ENCODE measurements at places on chromosomes 2 and 18.
A peak's percentile ranks its signal among the peaks of the same experiment; 100 is the strongest.

- no peak for DNase-seq
These were observed 106.8 kb downstream of the DNAH7 start for GRCh38 chr2:195961873-195962272.

GRCh38 chr18:12639990-12640880 lies 17.7 kb downstream of the SPIRE1 start:
- DNase-seq: no peak

GRCh38 chr2:46831051-46831868 lies 84.3 kb downstream of the MCFD2 start:
- DNase-seq: no peak

DNA sequence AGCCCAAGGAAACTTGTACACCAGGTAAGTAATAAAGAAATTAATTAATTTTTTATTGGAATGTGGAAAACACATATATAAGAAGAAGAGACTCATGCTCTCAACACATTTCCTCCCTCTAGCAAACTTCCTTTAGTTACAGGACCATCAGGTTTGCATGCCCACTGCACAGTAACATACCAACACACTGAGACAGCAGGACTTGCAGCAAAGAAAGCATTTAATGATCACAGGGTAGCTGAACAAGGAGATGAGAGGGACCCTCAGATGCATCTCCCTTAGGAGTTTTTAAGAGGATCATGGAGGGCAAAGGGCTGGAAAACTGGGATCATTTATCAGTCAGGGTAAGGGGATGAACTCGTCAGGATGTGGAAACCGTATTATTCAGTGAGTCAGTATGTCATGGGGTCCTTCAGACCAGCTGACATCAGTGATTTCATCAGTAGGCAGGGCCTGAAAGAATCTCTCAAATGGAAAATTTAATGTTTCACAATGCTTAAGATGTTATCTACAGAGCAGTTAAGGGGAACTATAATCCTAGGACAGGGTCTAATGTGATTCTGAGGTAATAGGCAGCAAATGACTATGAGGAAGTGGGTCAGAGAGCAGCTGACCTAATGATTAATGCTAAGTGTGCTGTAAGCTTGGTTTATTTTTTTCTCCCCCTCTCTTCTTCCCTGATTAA lies 193.8 kb upstream of the RND3 start:
- DNase-seq: peak; percentile 93

DNA sequence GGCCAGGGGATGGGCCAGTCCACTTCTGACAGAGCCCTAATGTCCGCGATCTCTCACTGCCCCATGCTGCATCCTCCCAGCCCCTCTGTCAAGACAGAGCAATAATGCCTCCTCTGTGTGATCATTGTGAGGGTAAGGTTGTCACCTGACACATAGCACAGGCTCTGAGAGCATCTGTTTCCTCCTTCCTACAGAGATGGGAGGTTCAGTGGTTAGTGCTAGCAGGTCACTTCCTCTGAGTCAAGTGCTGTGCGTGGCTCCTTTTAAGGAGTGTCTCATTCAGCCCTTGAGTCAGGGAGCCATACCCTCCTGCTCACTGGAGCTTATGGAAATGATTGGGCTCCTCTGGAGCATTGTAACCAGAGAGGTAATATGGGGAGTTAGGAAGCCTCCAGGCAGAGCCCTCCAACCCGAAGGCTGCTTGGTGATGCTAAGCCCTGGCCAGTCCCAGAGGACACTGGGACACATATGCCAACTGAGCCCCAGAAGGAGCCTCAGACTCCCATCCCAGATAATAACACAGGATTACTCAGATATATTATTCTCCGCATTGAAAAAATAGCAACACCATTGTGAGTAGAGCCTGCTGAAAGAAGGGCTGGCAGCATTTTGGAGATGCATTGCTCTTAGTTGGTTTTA lies 189.0 kb downstream of the GALNT1 start:
- DNase-seq: no peak

DNA sequence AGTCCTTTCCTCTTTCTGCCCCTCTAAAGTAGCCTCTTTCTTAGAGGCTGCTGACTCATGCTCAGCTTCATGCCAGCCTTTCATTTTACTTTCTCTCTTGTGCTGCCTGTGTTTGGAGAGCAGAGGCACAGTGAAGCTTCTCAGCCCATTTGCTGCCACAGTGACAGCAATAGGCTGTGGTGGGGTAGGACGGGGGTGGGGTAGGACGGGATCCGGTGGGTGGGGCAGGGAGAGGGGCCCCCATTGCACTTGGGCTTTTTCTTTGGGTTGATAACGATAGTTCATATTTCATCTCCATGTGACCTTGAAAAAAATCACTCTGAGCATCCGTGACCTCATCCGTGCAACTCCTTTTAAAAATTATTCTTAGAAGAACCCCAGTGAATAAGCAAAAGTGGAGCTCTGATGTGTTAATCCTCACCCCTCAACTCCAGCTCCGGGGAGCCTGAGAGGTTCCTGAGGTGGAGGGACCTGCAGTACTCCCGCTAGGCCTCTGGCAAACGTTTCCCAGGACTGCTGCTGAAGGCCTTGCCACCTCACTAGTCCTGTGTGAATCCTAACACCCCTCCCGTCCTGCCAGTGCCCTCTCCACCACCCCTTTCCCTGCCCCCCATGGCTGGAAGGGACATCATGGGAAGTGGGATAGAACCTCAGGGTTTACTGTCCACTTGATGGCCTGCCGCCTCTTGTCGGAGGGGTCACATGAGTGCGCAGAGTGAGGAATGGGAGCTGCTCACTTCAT lies 70.8 kb downstream of the INPP4A start:
- DNase-seq: no peak

DNA sequence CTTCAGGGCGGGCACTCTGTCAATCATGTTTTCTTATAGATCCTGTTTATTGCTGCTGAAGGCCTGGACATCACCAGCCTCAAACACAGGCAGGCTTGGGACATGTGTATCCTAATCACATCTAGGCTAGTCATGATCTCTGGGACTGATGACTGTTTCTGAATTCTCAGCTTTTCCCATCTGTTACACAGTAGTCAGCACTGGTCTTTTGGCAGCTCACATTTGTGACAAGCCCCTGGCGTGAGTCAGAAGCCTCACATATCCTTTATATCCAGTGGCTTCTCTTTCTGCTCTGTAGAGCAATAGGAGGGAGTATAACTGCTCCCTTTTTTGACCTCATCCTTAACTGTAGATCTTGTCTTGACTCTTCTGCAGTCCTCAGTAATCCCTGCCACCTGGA lies 4.5 kb downstream of the SEMA4F start:
- DNase-seq: no peak

DNA sequence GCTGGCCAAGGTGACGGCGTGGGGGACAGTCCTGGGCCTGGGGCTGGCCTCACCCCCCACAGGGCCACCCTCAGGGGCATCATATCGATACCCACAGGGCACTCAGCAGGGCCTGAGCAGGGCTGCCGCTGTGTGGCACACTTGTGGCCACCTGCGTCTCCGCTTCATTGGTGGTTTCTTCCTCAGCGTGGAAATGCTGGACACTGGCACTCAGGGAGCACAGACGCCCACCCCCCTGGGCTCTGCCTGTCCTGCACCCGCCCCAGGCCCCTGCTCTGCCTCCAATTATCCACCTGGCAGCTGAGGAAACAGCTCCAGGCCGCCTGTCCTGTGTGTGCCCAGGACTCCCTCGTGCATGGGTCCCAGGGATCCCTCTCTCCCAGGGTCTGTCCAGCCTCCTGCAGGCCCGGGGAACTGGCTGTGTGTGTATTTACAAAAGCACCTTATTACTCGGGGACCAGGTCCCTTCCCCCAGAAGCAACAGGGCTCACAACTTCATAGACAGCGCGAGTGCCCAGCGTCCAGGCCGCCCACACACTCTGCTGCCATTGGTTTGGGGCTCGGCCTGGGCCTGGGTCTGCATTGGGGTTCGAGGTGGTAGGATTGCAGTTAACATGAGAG lies 13.1 kb downstream of the CROCC2 start:
- DNase-seq: no peak

- DNase-seq: no peak
These were observed 141.1 kb downstream of the HDAC4 start for GRCh38 chr2:239259603-239260298.
